Smooth muscle cell of the brain vasculature (primary cell): ENCODE measurements at places on chromosomes 7 and 10.

DNA sequence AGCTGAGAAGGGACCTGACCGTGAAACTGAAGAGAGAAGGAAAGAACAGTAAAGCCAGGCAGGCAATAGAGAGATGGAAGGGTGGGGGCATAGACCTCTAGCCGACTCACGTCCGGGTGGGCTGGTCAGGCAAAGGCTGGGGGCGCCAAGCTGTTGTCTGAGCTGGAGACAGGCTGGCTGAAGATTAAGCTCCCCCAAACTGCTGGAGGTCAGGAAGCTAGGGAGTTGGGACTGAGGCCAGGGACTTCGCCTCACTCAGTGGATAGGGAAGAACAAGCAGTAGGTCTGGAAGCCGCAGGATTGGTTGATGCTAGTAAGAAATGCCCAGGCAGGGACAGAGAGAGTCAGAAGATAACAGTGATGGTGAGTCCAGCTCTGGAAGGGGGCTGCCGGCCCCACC, 5.3 kb downstream of the PITX3 start:
- DNase-seq = no peak

DNA sequence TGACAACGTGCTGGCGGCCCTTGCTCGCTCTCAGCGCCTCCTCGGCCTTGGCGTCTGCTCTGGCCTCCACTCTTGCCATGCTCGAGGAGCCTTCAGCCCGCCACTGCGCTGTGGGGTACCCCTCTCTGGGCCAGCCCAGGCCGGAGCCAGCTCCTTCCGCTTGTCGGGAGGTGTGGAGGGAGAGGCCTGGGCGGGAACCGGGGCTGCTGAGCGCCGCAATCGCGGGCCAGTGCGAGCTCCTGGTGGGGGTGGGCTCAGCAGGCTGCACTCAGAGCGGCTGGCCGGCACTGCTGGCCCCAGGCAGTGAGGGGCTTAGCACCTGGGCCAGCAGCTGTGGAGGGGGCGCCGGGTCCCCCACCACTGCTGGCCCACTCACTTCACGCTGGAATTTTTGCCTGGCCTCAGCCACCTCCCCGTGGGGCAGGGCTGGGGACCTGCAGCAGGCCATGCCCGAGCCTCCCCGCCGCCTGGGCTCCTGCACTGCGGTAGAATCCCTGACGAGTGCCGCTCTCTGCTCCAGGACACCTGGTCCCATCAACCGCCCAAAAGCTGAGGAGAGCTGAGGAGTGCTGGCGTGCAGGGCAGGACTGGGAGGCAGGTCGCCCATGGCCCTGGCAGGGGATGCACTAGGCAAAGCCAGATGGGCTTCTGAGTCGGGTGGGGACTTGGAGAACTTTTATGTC, 372.2 kb upstream of the NRG3 start:
- DNase-seq = no peak

- no peak for DNase-seq
Measured at GRCh38 chr10:73909540-73910115, 1.3 kb upstream of the PLAU start.

DNA sequence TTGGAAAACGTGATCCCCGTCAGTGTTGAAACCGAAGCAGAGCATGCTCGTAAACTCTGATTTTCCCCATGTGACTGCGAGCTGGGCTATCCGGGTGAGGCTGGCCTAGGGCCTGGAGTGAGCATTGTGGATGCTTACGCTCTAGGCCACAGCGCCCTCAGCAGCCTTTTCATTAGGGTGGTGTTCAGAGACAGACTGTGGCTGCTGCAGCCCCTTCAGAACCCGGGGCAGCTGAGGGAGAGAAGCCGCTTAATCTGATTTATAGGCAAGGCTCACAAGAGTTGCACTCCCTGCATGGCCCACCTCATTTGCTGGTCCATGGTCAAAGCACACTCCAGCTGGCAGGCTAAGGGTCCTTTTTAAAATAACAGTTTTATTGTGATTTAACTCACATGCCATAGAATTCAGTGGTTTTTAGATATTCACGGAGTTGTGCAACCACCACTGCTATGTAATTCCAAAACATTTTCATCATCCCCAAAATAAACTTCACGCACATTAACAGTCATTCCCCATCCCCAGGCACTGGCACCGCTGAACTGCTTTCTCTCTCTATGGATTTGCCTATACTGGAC, 72.5 kb downstream of the SYPL1 start:
- no peak for DNase-seq

GRCh38 chr7:142974626-142975025, 12.5 kb upstream of the KEL start:
- DNase-seq = no peak
